Glutamatergic neuron (in vitro differentiated cells): ENCODE measurements at places on chromosomes 5 and 9. TPM values are rescaled to one million over a fixed set of nuclear protein-coding genes. Genes with fewer than 3 reads are reported as not detected.
A peak's percentile ranks its signal among the peaks of the same experiment; 100 is the strongest.

The PRDM9 gene
- total RNA-seq: not detected

The SMARCA2 gene
- total RNA-seq: 14.5 TPM

The ZNF169 gene
- 4.9 TPM for total RNA-seq

The C7 gene
- not detected for total RNA-seq

The HMMR gene
- total RNA-seq: 7.4 TPM

The TOR4A gene
- total RNA-seq: 1.5 TPM

The AGXT2 gene
- not detected for total RNA-seq

The MRPS30 gene
- 40.7 TPM for total RNA-seq

GRCh38 chr5:96329289-96329688 lies 103.8 kb downstream of the PCSK1 start:
- H3K4me1 ChIP-seq: peaks cover 54% of the 10 kb centered on the region
- peaks cover 7% of the 10 kb centered on the region for H3K36me3 ChIP-seq
- H3K27ac ChIP-seq: peak overlapping the region; percentile 97
- peak overlapping the region; percentile 59 for H3K4me3 ChIP-seq

- H3K36me3 ChIP-seq: no peaks in the 10 kb centered on the region
- peaks cover 13% of the 10 kb centered on the region for H3K4me1 ChIP-seq
- H3K4me3 ChIP-seq: no peak overlapping the region
- H3K27ac ChIP-seq: peak overlapping the region; percentile 63
- no peak for DNase-seq
Observed at GRCh38 chr5:59187857-59188256, 605.0 kb downstream of the RAB3C start.

- DNase-seq: no peak
- H3K4me3 ChIP-seq: no peak overlapping the region
- H3K4me1 ChIP-seq: no peaks in the 10 kb centered on the region
Observed at GRCh38 chr5:42467981-42468524, 44.8 kb downstream of the GHR start.

DNA sequence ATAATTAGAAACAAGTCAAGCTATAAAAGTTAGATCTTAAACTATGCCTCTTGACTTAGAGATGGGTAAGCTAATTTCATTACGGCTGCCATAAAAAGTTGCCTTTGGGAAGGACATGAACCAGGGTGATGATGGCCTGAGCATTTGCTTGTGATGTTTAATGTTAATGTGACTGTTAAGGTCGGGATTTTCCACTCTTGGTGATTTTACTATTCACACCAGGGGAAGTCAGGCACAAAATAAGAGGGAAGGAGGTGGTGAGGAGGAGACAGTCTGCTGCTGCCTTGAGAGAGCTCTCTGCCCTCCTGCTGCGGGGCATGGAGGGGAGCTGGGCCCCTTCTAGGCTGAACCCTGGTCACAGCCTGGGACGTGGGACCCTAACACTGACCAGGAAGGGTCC lies 34.4 kb downstream of the AHRR start:
- H3K4me1 ChIP-seq: no peaks in the 10 kb centered on the region
- no peak overlapping the region for H3K4me3 ChIP-seq
- H3K27ac ChIP-seq: no peak overlapping the region
- DNase-seq: no peak

DNA sequence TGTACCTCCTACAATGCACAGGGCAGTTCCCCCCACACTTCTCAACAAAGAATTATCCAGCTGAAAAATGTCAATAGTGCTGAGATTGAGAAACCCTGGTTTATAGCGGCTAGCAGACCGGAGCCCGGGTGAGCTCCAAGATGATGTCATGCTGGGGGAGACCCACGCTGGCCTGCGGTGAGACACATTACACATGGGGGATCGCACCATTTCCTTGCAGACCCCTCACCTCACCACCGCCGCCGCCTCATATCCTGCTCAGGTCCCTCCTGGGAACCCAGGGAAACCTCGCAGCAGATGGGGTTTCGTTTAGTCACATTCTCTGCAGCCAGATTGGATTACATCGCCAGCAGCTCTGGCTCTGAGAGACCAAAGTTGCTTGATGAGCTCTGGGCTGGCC lies 14.7 kb upstream of the TNC start:
- H3K27ac ChIP-seq: peak overlapping the region; percentile 83
- H3K4me1 ChIP-seq: peaks cover 10% of the 10 kb centered on the region
- DNase-seq: peak; percentile 76
- H3K4me3 ChIP-seq: peak overlapping the region; percentile 45
- no peaks in the 10 kb centered on the region for H3K36me3 ChIP-seq
- H3K27me3 ChIP-seq: peaks cover 1% of the 10 kb centered on the region

- no peak overlapping the region for H3K27ac ChIP-seq
- no peaks in the 10 kb centered on the region for H3K36me3 ChIP-seq
- no peak for DNase-seq
- H3K4me1 ChIP-seq: peaks cover 23% of the 10 kb centered on the region
- no peaks in the 10 kb centered on the region for H3K27me3 ChIP-seq
Observed at GRCh38 chr5:125451622-125452021, 705.2 kb upstream of the ZNF608 start.

DNA sequence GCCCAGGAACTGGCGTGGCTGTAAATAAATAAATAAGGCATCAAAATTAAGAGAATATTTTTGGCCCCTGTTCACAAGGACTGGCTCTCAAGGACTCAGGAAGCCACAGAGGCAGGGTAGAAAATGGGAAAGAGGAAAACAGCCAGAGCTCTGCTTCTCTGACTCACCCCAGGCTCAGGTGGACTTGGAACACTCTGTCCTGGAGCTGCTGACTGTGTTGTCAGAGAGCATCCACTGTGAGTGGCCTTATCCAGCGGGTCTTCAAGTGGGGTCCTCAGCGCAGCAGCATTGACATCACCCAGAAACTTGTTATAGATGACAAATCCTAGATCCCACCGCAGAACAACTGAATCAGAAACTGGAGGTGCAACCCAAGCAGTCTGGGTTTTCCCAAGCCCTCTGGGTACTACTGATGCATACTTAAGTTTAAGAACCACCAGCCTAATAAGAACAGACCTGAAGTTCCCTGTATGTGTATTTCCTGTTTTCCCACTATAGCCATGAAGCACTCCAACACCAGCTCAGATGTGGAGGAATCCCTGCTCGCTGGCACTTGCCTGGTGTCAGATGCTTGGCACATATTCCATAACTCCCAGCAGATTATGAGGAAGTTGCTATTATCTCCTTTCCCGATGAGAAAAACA lies 20.5 kb downstream of the ADRA1B start:
- H3K4me1 ChIP-seq: no peaks in the 10 kb centered on the region
- H3K27ac ChIP-seq: no peak overlapping the region
- H3K36me3 ChIP-seq: no peaks in the 10 kb centered on the region
- H3K27me3 ChIP-seq: peaks cover 5% of the 10 kb centered on the region
- DNase-seq: no peak
- H3K4me3 ChIP-seq: no peak overlapping the region

DNA sequence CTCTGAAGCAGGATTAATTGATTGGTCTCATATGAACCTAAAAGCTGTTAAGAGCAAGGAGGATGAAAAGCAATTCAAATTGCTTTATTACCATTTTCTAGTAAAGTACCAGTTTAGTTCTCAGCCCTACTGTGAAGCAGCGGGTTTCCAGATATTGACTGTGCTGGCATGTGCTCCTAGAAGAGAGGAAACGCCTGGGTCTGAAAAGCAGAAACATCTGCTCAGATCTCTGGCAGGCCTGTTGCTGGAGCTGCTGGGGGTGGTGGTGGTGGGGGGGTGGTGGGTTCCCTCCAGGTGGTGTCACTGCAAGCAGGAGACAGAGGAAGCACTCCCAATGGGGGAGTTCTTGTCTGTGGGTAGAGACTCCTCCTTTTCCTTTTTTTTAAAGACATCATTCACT lies 105.5 kb upstream of the ZNF462 start:
- no peak overlapping the region for H3K4me3 ChIP-seq
- H3K27me3 ChIP-seq: no peaks in the 10 kb centered on the region
- no peaks in the 10 kb centered on the region for H3K4me1 ChIP-seq
- no peak for DNase-seq

DNA sequence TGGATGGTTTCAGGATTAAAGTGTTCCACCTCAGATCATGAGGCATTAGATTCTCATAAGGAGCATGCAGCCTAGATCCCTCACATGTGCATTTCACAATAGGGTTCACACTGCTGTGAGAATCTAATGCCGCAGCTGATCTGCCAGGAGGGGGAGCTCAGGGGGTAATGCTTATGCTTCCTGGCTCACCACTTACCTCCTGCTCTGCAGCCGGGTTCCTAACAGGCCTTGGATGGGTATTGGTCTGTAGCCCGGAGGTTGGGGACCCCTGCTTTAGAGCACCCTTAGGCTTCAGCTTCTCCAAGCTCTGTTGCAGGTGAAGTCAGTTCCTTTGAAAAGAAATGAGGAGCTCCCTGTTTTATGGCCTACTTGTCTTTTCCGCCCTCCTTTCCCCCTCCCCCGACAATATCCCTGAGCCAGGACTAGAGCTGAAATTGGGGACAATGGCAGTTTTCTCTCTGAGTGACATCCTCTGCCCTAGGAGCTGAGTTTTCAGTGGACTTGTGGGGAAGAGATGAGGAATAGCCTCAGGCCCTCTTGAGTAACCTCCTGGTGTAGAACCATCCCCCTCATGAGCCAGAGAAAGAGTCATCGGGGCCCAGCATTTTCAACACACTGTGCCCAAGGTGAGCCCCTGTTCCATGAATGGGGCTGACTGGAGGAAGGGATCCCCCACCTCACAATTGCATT lies 16.2 kb upstream of the MAT2B start:
- no peaks in the 10 kb centered on the region for H3K27me3 ChIP-seq
- no peaks in the 10 kb centered on the region for H3K4me1 ChIP-seq
- no peak overlapping the region for H3K27ac ChIP-seq
- H3K36me3 ChIP-seq: no peaks in the 10 kb centered on the region
- H3K4me3 ChIP-seq: no peak overlapping the region

DNA sequence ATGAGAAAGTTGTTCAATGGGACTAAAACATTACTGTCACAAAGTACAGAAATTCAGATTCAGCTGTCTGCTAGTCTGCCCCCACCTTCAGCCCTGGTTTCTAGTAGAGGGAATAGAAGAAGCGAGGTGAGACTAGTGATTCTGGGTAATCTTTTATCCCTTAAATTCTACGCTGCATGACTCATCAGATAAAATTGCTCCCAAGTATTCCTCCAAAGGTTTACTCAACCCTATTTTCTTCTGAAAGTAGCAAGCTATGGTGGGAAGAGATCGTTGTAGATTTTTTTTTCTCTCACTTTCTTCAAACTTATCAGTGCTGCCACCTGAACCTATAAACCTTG lies 318.9 kb upstream of the RIOK2 start:
- H3K4me3 ChIP-seq: no peak overlapping the region
- no peaks in the 10 kb centered on the region for H3K36me3 ChIP-seq
- no peak for DNase-seq
- H3K27me3 ChIP-seq: no peaks in the 10 kb centered on the region
- H3K4me1 ChIP-seq: no peaks in the 10 kb centered on the region
- H3K27ac ChIP-seq: no peak overlapping the region

DNA sequence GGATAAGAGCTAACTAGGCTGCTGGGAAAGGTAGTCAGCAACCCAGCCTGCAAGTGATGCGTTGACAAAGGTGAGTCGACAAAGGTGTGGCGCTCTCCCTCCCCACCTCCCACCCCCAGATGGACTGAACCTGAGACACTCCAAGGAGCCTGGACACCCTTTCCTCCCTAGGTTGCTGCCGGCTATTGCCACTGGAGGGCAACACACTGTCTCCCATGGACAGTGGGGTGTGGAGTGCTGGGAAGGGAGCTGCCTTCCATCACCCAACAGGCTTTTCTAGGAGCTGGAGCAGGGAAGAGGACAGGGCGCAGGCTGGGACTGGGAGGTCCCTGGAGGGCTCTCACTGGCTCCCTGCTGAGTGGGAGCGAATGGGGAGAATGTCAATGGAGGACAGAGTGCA lies 75.4 kb upstream of the ARAP3 start:
- H3K27me3 ChIP-seq: peaks cover 25% of the 10 kb centered on the region

DNA sequence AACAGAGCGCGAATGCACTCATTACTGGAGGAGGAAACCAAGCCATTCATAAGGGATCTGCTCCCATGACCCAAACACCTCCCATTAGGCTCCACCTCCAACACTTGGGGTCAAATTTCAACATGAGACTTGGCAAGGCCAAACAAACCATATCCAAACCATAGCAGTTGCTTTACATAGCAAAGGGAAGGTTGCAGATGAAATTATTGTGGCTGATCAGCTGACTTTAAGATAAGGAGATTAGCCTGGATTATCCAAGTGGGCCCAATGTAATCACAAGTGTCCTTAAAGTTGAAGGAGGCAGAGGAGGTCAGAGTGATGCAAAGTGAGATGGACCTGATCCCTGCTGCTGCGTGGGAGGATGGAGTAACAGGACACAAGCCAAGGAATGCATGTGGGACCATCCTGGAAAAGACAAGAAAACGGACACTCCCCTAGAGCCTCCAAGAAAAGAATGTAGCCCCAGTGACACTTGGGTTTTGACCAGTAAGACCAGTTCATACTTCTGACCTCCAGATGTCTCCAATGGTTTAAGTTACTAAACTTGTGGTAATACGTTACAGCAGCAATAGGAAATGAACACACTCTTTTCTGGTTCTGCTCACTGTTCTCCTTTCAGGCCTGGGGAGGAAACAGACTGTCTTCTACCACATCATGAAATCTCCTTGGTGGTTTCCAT lies 167.3 kb downstream of the GNAQ start:
- peaks cover 1% of the 10 kb centered on the region for H3K27me3 ChIP-seq
- H3K4me1 ChIP-seq: peaks cover 4% of the 10 kb centered on the region
- no peak overlapping the region for H3K27ac ChIP-seq
- DNase-seq: no peak

DNA sequence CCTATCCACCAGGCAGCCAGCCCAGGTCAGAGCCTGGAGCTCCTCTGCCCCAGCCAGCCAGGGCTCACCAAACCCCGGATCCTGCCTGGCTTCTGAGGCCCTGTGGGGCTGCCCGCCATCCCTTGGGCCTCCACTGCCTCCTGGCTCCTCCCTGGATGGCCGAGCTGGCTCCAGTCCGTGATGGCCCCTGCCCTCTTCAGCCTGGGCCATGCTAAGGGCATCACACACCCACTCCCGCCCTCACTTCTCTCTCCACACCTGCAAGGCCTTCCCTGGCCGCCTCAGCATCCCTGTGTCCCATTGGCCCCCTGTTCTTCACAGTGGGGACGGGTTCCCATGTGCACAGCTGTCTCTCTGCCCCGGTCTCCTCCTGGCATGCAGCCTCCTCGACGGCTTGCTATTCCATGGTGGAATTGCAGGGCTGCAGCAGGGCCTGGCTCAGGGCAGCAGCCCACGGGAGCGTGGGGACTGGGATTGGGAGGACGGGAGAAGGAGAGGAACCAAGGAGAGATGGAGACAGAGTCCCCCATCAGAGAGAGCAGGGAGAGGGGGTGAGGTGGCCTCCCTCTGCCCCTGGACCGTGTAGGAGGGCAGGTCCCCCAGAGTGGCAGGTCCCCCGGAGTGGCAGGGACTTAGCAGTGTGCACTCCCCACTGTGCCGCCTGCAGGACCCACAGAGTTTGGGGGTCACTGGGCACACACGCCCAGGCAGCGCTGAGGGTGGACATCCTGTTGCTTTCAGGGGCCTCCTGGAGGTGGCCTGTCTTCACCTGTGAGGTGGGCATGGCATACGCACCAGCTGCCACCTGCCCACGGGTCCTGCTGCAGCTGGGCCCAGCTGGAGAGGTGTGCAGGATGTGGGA lies 16.7 kb upstream of the RNU6ATAC start:
- DNase-seq: peak; percentile 9
- no peak overlapping the region for H3K27ac ChIP-seq
- no peak overlapping the region for H3K4me3 ChIP-seq
- no peaks in the 10 kb centered on the region for H3K36me3 ChIP-seq
- peaks cover 7% of the 10 kb centered on the region for H3K4me1 ChIP-seq
